ENCODE measurements at places on chromosomes 5 and 9.

DNA sequence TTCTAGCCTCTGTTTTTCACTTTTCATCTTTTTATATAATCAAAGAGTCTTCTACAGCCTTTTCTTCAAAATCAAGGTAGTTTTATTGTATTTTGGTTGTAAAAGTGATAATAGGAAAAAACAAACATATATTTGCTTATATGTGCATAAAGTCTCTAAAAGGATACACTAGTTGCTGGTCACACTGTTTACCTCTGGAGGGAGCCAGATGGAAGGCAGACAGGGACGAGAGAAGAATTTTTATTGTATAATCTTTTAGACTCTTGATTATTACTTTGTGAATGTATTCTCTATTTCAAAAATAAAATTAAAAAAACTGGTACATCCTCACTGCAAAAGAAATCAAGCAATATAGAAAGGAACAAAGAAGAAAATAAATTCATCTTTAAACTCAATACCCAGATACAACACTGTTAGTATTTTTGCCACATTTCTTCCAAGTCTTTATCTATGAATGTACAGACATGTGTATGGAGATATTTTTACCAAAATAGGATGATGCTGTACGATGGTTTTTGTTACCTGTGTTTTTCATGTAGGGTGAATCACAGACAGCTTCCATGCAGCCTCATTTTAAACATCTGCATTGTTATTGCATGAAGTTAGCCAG, 6.1 kb upstream of the RNF183 start:
- peak; percentile 8 for DNase-seq

DNA sequence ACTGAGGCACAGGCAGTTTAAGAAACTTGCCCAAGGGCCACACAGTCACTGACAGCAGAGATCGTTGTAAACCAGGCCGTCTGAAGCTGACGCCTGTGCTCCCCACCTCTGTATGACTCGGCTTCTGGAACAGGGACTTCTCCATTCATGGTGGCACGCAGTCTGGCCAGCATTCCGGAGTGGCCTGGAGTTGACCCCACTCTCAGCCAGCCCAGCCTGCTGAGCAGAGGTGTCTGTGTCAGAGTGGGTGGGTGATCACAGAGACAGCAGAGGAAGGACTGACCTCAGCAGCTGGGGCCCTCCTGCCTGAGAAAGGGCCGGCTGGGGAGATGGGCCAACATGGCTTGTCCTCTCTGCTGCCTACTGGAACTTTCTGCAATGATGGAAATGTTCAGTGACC, 12.6 kb downstream of the LRSAM1 start:
- no peak for DNase-seq

- DNase-seq, result no peak
Observed at GRCh38 chr9:131240047-131240921, 36.0 kb downstream of the FAM78A start.

- no peak for DNase-seq
Observed at GRCh38 chr5:135179308-135179980, 145.4 kb upstream of the PITX1 start.

- DNase-seq, result no peak
Observed at GRCh38 chr9:89514337-89514736, 16.4 kb upstream of the SEMA4D start.

- peak; percentile 38 for DNase-seq
Observed at GRCh38 chr9:130451509-130452388, 7.0 kb downstream of the ASS1 start.

DNA sequence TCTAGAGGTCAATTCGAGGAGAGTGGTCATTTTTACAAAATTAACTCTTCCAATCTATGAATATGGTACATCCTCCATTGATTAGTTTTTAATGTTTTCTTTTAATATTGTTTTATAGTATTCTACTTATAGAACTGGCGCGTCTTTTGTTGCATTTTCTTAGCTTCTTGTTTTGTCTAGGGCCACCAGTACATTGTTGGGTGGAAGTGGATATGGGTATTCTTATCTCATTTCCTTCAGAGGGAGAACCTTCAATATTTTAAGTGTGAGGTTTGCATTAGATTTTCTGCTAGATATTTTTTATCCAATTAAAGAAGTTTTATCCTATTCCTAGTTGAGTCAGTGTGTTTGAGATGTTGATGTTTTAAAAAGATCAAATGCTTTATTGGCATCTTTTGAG, 69.8 kb downstream of the RPS23 start:
- DNase-seq, result no peak

DNA sequence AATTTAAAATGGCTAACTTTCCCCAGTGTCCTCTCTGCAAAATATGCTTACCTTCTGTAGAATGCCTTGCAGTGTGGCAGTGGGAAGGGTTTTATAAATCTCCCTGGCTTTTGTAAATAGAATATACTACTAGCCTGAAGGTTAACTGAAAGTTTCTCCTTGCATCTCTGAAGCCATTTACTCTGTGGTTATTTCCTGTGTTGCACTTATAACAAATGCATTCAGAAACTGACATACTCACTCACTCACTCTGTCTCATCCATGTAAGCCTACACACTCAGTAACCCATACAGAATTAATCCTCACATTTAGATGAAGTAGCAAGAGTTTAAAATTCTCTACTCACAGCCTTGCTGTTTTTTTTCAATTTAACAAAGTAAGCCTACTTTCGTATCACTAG, 87.1 kb upstream of the SH3GL2 start:
- no peak for DNase-seq

- DNase-seq, result no peak
Observed at GRCh38 chr5:151139015-151139414, 18.6 kb downstream of the ANXA6 start.

DNA sequence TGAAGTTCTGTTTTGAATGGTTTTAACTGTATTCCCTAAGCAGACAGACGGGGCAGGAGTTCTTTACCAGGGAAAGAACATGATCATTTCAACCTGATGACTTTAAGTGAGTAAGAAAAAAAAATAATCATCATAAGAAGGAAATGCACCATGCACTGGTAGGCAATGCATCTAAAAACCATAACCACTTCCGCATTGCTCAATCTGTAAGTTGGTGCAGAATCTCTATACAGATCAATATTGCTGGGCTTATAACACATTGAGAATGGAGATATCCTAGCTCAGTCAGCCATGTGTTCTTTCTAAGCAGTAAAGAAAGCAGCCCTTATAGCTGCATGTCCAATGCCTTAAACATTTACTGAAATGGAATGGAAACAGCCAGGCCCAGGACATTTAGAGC, 407.1 kb upstream of the DMAC1 start:
- no peak for DNase-seq

- DNase-seq, result no peak
Observed at GRCh38 chr9:69951411-69951810, 92.2 kb upstream of the MAMDC2 start.

GRCh38 chr9:108911820-108912219, 22.1 kb downstream of the ELP1 start:
- DNase-seq, result no peak
